ENCODE measurements at places on chromosomes 13 and 19.

DNA sequence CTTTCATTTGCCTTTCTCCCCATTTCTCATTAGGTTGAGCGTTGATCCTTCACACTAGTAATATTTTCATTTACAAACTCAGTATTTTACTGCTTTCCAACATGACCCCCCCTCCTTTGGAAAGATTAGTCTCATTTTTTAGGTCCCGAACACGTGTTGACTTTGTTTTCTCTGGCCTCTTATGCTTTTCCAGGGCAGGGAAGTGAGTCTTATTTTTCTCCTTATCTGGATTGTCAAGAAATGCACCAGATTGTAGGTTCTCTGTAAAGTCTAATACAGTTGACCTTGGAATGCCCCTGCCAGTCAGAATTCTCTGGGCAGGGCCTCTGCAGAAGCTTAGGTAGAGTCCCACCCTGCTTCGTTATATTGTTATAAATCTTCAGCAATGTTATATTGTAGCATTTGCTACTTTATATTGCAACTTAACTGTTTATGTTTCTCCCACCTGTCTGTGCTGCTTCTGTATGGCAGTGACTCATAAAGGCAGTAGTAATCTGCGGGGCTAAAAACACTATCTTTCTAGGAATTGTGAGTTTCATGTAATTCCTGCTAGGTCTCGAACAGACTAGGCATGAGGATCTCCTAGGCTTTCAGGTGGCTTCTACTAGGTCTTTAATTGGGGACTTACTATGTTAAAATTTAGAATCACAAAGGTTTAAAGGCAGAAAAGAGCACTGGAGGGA lies 2.0 kb downstream of the TDRD3 start:
- DNase-seq: no peak

GRCh38 chr19:40376286-40376862 lies 13.6 kb downstream of the HIPK4 start:
- no peak for DNase-seq

- DNase-seq: peak; percentile 26
These were observed 1.3 kb downstream of the BBC3 start for GRCh38 chr19:47229676-47230053.

- no peak for DNase-seq
These were observed 25.3 kb upstream of the MAB21L1 start for GRCh38 chr13:35501661-35502235.

GRCh38 chr13:80237646-80238045 lies 103.3 kb downstream of the SPRY2 start:
- DNase-seq: no peak

- no peak for DNase-seq
These were observed 10.1 kb upstream of the MBNL2 start for GRCh38 chr13:97212004-97212403.

DNA sequence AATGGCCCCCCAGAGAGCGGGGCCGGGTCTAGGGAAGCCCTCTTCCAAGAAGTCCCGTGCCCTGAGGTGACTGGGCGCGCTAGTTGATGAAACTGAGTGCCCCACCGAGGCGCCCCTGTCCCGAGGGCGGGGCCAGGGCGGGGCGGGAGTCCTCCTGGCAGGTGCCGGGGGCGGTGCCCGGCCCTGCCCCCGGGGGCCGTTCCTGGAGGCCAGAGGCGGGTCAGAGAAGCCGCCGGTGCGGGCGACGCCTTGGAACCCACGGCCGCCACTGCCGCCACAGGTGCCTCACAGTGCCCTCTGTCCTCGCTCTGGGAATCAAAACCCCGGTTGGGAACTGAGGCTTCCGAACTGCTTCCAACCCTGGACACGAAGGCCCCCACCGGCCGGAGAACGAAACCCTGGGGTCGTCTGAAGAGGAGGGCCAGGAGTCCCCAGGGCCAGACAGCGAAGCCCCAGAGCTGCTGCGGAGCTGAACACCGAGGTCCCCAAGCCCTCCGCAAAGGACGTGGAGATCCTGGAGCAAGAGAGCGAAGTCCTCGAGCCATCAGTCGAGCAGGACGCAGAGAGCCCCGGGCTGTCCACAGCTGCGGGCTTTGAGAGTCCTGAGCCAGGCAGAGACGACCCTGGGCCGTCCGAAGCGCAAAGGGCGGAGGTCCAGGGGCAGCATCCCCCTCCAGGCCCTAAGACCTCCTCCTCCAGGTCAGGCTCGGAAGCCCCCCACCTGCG lies at the start of gene MISP3:
Gene MISP3 (plus strand): TSS at position 252 of the 726 bp plus-strand sequence. CDS start 524 bp downstream, outside the sequence.
- DNase-seq: no peak

DNA sequence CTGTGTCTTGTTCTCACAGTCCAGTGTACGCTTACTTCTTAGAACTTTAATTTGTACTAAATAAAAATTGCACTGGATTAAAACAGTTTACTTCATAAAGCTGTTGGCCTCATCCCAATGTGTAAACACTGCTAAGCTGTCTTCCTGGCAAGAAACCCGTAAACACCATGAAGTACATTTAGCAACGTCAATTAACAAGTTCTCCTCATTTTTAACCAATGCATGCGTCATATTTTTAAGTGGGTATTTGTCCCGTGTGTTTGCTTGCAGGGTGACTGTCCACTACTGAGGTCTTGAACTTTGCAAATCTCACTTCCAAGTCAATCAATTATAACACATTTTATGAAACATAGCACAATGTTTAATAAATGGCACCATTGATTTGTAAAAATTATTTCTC lies 28.2 kb downstream of the LAIR2 start:
- no peak for DNase-seq

DNA sequence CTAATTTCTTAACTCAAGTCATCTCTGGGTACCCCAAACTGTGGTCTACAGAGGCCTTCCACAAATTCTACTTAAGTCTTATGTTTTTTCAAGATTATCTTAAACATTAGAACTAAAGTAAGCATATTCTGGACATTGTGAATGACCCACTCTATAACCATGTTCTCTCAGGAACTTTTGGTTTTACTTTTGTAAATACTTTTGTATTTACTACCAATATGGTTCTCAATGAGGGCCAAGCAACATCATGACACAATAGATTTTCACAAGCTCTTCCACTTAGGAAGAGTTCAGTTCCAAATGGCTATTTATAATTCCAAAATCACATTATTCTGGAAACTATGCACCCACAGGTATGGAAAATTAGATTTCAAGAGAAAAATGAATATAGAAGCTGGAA lies 10.8 kb downstream of the DIAPH3 start:
- no peak for DNase-seq

- no peak for DNase-seq
These were observed 3.4 kb upstream of the RFX2 start for GRCh38 chr19:6113616-6114188.

- peak; percentile 75 for DNase-seq
These were observed 129.7 kb downstream of the SLC7A1 start for GRCh38 chr13:29465741-29466293.

- DNase-seq: no peak
These were observed 2463.1 kb downstream of the PCDH9 start for GRCh38 chr13:64767054-64767453.
